CD4-positive, alpha-beta T cell treated with Interleukin-2 at 100 ng/mL for 4 hours (primary cell): ENCODE measurements at places on chromosomes 11 and 22.

DNA sequence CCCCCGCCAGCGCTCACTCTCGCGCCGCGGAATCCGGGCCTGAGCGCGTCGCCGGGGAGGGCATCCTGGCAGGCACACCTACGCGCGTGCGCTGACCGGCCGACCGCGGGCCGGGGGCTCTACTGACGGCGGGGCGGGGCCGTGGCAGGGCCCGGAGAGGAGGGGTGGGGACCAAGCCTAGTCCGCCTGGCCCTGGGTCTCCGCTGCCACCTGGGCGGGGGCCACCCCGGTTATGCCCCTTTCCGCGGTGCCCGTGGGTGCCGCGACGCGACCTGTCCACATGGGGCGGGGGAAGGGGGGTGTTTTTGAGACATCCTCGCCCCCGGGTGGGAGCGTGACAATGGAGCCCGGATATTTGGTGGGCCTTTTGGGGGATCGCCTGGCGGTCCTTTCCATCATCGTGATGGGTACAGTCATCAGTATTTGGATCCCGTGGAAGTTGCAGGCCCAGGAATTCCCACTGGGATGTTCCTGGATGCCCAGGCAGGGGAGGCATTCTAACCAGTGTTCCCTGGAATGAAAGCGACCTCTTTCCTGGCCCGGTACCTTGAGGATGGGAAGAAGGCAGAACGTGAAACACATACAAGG lies 2.2 kb downstream of the NCAM1 start:
- DNase-seq: no peak

- DNase-seq: peak; percentile 31
These were observed 670 bp downstream of the LSP1 start for GRCh38 chr11:1853376-1854131.

GRCh38 chr11:11620173-11620920 lies 1.5 kb downstream of the GALNT18 start:
- DNase-seq: no peak

GRCh38 chr11:102966011-102966410 lies 10.5 kb upstream of the MMP13 start:
- no peak for DNase-seq

DNA sequence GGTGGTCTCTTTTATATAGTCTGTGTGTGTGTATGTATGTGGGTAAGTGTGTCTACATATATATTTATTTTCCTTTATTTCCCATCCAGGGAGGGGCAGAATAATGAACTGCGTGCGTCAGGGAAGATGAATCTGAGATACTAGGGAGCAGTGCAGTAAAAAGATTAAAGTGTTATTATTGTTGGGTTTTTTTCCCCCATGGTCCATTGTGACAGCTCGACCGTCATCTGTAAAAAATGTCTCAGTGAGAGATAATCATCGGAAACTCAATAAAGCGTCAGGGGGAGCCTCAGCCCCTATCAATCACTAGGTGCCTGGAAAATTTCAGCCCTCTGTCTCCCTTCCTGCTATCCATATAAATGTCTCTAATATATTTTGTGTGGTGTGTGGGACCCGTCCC lies 64.6 kb downstream of the CLPB start:
- DNase-seq: no peak

GRCh38 chr11:346529-346928 lies 22.8 kb upstream of the B4GALNT4 start:
- no peak for DNase-seq

GRCh38 chr11:47991266-47991830 lies 11.0 kb downstream of the PTPRJ start:
- DNase-seq: no peak

GRCh38 chr11:57144075-57144474 lies 37.7 kb upstream of the LRRC55 start:
- no peak for DNase-seq

DNA sequence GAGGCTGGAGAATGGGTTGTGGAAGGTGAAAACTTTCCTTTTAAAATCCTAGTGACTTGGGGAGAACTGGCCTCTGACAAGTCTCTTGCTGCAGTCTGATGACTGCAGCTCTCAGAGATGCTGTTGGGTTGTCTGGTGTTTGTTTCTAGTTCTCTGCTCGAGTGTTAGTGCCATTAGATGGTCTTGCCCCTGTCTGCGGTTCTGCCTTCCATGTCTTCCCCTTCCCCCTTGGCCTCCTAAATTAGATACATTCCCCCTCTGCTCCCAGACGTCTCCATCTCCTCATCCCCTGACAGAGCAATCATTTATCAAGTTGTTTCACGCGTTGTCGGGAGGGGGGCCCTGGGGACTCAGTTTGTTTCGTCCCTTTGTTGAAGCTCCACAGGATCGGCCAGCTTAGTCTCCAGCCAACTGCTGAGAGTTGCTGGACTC lies 67.7 kb downstream of the CECR2 start:
- no peak for DNase-seq

DNA sequence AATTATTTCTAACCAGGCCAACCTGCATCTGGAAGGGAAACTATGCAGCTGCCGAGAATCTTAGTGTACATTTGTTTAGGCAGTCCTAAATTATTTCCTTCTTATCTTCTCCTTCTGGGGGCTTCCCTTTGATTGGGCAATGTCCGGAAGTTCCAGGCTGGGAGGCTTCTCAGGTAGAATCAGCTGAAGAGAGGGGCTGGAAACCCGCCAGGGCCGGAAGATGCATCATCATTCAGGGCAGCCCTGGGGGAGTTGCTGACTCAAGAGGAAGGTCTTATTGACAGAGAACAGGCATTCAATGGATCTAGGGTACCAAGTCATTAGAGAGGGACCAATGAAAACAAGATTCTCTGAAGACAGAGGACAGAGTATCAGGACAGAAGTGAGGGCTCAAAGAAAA lies 150.7 kb downstream of the BLID start:
- no peak for DNase-seq

DNA sequence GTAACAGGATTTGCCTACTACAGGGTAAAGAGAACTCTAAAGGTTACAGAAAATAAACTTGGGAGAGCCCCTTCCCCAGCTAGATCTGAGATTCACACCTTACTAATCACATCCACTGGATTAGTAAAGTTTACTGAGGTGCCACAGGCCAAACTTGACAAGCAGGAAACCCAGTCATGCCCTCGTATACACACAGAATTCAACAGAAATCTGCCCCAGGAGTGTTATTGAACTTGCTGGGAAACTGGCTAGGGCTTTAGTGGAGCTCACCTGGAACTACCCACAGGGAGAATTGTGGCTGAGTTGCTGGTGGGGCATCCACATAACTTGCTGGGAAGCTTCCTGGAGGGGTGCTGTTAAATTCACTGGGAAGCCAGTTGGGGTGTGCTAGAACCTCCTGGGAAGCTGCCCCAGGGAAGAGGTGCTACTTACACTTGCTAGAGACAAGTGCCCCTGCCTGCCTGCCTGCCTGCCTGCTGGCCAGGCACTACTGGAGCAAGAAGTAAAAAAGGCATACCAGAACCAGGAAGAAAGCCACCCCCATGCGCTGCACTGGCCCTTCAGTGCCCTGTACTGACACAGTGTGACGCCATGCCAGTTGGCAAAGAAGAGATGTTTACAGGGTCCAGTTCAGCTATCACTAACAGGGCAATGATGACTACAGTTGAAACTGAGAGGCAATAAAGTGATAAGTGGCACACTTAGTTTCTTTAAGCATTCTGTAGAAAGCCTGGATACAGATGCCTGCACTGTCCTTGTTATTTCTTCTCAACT lies 106.5 kb downstream of the ALX4 start:
- DNase-seq: no peak

- no peak for DNase-seq
These were observed 77.3 kb downstream of the COMMD9 start for GRCh38 chr11:36211761-36212430.

DNA sequence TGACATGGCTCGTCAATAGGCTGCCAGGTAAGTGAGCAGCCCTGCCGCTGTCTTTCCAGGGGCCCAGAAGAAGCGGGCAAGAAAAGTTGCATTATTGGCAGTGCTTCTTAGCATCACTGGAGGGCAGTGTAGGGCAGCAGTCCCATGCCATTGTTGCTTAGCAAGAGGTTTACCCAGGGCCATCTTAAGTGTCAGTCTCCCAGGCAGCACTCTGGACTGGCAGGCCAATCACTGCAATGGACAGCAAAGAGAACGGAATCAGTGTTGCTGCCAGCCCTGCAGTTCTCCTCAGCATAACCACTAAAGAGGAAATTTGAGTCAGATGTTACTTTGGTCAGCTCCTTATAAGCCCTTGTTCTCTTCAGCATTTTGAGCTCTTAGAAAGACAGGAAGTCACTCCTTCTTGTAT lies 13.4 kb upstream of the GRK2 start:
- no peak for DNase-seq

- DNase-seq: no peak
These were observed 42.6 kb upstream of the ACCSL start for GRCh38 chr11:44005063-44005701.

DNA sequence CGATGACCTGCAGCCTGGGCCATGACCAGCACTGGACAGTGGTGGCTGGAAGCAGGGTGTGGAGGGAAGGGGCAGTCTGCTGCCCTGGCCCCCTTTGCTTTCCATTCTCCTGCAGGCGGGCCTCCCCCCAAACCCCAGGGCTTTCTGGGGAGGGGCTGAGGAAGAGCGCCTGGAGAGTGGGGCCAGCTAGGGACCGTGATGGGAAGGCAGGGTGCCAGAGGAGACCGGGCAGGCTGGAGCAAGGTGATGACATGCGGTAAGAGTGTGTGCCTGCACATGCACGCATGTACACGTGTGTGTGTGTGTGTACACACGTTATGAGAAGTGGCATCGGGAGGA lies 7.8 kb downstream of the OAF start:
- no peak for DNase-seq

DNA sequence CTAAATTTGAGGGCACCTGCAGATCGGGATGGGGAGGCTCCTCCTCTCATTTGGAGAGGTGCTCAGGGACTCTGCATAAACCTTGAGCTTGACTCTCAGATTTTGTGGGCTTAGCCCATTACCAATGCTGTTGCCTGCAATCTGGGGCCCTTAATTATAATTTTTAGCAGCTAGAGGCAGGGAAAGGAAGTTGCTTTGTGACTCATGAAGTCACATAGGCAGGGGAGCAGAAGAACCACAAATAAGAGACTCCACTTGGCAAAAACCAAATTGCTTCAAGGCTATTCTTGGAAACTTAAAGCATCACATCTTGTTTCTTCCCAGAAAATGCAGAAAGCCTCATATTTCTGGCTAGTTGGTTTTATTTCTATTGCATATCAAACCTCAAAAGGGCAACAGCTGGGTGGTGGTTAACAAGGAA lies 46.9 kb downstream of the MICAL2 start:
- DNase-seq: peak; percentile 68

GRCh38 chr22:33666961-33667619 lies 253.2 kb downstream of the LARGE1 start:
- no peak for DNase-seq

- no peak for DNase-seq
These were observed 24.6 kb upstream of the TESMIN start for GRCh38 chr11:68775951-68776388.

DNA sequence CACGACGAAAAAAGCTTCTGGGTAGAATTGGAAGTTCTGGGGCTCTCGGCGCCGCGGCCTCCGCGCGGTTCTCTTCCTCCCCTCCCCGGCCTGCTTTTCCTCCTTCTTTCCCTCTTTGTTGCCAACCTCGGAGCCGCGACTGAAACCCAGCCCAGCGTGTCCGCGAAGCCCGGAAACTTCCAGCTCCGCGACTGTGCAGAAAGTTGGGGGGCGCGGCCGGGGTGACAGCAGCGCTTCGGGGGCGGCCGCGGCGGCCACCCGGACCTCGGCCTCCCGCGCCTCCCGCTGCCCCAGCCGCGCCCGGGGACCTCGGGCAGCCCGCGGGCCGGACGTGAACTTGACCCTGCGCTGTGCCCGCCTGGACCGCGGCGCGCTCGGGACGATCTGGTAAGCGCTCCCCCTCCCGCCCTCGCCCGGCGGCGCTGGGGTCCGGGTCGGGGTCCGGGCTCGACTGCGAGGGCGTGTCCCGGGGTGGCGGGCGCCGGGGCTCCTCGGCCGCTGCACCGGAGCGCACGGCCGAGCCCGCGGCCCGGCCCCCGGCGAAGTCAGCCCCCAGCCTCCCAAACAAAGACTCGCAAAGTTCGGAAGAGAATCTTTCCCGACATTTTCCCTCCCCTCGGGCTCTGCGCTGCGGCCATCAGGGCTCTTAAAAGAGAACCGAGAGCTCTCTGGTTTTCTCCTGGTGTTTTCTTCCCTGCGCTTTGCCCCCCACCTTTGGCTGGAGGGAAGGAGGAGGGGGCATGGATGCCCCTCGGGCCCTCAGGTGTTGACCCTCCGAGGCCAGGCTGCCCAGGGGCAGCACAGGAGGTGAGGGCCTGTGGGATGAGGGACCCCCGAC lies 67.9 kb upstream of the WNT7B start:
- DNase-seq: peak; percentile 28

GRCh38 chr11:9344061-9344680 lies 29.8 kb upstream of the TMEM41B start:
- no peak for DNase-seq

DNA sequence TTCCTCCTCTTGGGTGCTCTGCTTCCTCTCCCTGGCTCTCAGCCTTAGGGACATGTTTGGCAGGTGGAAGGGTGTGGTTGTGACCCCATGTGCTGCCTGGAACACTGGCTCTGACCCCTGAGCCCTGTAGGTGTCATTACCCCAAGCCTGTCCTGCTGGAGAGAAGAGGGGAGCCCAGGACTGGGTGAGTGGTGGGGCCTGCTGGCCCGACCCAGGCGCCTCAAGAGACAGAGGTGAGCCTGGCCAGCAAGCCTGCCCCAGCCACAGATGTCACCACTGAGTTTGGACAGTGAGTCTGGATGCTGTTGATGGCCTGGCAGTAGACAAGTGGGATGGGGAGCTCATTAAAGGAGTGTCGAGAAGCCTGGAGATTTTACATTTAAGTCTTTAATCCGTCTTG lies 1112.2 kb downstream of the BRD1 start:
- no peak for DNase-seq

GRCh38 chr11:109853156-109853776 lies 239.9 kb upstream of the ZC3H12C start:
- no peak for DNase-seq

- DNase-seq: peak; percentile 20
These were observed 113.7 kb downstream of the PTPRJ start for GRCh38 chr11:48093795-48094642.

- DNase-seq: no peak
These were observed 288.1 kb downstream of the ETS1 start for GRCh38 chr11:128299132-128299726.

GRCh38 chr22:24834845-24835570 lies 29.0 kb downstream of the SGSM1 start:
- DNase-seq: no peak

DNA sequence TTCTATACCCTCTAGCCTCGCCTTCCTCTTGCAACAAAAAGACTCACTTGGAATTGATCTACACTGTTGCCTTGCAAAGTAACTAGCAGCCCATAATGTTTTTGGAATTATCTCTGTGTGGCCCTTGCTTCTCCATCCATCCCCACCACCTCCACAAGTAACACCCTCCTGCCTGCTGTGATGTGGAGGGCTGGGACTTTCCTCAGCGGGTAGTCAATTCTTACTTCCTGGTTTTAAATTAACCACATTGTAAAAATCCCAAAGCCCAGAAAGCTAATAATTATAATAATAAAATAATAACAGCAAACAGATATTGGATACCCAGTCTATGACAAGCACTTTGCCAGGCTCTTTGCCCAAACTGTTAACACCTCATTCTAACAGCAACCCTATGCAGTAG lies 40.8 kb upstream of the GALNT18 start:
- no peak for DNase-seq
